ENCODE measurements at places on chromosomes 6 and 20. TPM values are rescaled to one million over a fixed set of nuclear protein-coding genes. Genes with fewer than 3 reads are reported as not detected.

The SCRT2 gene
- total RNA-seq: 0.06 TPM

The RSPH9 gene
- total RNA-seq: 0.06 TPM

The SYNDIG1 gene
- 0.22 TPM for total RNA-seq

The PLG gene
- total RNA-seq: not detected

The NOTCH4 gene
- 3.7 TPM for total RNA-seq

The PPP2R5D gene
- total RNA-seq: 11.2 TPM
